Neuronal stem cell (in vitro differentiated cells): ENCODE measurements at places on chromosomes 2 and 18.
A peak's percentile ranks its signal among the peaks of the same experiment; 100 is the strongest.

DNA sequence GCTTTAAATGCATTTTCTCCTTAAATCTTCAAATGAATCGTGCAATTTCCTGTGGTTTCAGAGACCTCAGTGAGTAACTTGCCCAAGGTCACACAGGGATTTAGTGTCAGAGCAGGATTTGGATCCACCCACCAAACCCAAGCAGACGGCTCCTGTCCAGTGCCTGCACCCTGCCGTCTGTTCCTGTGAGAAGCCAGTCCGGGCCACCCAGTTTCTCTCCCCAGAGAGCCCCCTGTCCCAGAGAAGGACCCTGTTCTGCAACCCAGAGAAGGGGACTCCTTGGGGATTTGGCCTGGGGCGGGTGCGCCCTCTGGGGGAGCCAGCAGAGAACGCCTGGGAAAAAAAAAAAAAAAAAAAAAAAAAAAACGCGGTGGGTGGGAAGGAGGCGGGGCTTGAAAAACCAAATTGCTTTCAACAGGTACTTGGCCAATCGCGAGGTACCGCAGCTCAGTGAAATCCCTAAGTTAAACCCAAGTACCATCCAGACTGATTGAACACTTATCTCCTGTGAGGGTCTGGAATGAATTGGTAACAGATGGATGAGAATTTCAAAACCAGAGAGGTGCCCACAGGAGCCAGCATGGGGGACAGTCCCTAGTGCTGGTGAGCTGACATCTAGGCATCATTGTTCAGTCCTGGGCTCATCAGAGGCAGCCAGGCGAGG lies 30.9 kb upstream of the REEP1 start:
- no peak overlapping the region for H3K27ac ChIP-seq
- peak; percentile 69 for DNase-seq
- no peaks in the 10 kb centered on the region for H3K4me1 ChIP-seq
- H3K36me3 ChIP-seq = no peaks in the 10 kb centered on the region
- H3K27me3 ChIP-seq = no peaks in the 10 kb centered on the region

GRCh38 chr18:47403317-47403716 lies 151.9 kb upstream of the SKOR2 start:
- no peak overlapping the region for H3K4me3 ChIP-seq
- H3K36me3 ChIP-seq = no peaks in the 10 kb centered on the region
- DNase-seq = no peak

- H3K4me1 ChIP-seq = peaks cover 3% of the 10 kb centered on the region
- DNase-seq = no peak
- H3K27me3 ChIP-seq = no peaks in the 10 kb centered on the region
- no peak overlapping the region for H3K4me3 ChIP-seq
- no peak overlapping the region for H3K27ac ChIP-seq
Observed at GRCh38 chr18:59861009-59861408, 38.8 kb upstream of the PMAIP1 start.

DNA sequence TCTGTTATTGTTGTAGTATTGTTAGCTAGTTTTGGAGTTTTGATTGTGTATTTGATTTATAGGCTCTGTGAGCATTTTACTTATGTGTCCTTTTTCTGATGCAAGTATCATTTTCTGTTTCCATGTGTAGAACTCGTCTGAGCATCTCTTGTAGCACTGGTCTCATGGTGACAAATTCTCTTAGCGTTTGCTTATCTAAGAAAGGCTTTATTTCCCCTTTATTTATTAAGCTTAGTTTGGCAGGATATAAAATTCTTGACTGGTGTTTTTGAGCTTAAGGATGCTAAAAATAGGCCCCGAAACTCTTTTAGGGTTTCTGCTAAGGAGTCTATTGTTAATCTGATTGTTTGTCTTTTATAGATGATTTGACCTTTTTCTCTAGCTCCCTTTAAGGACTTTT lies 57.6 kb upstream of the THUMPD2 start:
- no peak overlapping the region for H3K4me3 ChIP-seq
- H3K4me1 ChIP-seq = no peaks in the 10 kb centered on the region
- H3K27me3 ChIP-seq = no peaks in the 10 kb centered on the region
- no peak overlapping the region for H3K27ac ChIP-seq
- no peaks in the 10 kb centered on the region for H3K36me3 ChIP-seq

DNA sequence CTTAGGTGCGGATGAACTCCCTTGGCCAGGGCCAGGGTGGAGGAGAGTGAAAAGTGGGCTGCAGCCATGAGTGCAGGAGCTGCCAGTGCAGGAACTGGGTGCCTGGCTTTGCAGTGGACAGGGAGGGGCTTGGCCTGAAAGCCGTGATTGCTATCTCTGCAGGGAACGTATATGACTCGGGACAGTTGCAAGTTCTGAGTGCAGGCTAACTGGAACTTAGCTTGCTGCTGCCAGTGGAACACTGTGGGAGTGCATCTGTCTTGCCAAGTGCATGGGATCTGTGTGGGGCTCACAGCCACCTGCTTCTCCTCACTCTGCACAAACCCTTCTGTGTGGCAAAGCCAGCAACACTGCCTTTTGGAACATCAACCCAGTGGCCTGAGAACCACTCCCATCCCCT lies 36.9 kb downstream of the FLACC1 start:
- H3K4me3 ChIP-seq = no peak overlapping the region
- DNase-seq = no peak
- no peaks in the 10 kb centered on the region for H3K36me3 ChIP-seq

DNA sequence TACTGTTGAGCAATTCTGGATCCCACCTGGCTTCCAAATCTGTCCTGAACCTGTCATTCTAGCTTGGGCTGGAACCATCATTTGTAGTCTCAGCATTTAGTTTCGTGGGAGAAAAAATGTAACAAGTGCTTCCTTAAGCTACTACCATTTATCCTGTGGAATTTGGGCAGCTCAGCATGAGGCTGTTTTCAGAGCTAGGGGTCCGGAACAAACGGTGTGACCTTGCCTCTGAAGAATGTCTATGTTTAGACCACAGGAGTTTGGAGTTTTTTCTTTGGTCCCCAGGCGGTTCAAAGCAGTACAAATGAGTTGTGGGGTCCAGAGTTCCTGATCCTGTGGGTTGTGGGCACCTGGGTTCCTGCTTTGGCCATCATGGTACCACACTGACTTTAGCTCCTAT lies 59.1 kb upstream of the TMEM178A start:
- DNase-seq = no peak

- H3K27ac ChIP-seq = no peak overlapping the region
- peaks cover 3% of the 10 kb centered on the region for H3K27me3 ChIP-seq
- no peak for DNase-seq
- H3K36me3 ChIP-seq = no peaks in the 10 kb centered on the region
- H3K4me1 ChIP-seq = peaks cover 5% of the 10 kb centered on the region
- no peak overlapping the region for H3K4me3 ChIP-seq
Observed at GRCh38 chr2:95382192-95382591, 20.3 kb upstream of the FAHD2A start.

GRCh38 chr2:113227290-113227689 lies 51.4 kb downstream of the PAX8 start:
- H3K36me3 ChIP-seq = no peaks in the 10 kb centered on the region
- no peak for DNase-seq
- H3K4me3 ChIP-seq = no peak overlapping the region
- H3K4me1 ChIP-seq = peaks cover 11% of the 10 kb centered on the region
- H3K27me3 ChIP-seq = no peaks in the 10 kb centered on the region

GRCh38 chr2:204472375-204472774 lies 72.9 kb upstream of the PARD3B start:
- DNase-seq = no peak
- H3K27ac ChIP-seq = no peak overlapping the region
- no peaks in the 10 kb centered on the region for H3K27me3 ChIP-seq
- H3K4me1 ChIP-seq = peaks cover 2% of the 10 kb centered on the region
- no peak overlapping the region for H3K4me3 ChIP-seq
- no peaks in the 10 kb centered on the region for H3K36me3 ChIP-seq

DNA sequence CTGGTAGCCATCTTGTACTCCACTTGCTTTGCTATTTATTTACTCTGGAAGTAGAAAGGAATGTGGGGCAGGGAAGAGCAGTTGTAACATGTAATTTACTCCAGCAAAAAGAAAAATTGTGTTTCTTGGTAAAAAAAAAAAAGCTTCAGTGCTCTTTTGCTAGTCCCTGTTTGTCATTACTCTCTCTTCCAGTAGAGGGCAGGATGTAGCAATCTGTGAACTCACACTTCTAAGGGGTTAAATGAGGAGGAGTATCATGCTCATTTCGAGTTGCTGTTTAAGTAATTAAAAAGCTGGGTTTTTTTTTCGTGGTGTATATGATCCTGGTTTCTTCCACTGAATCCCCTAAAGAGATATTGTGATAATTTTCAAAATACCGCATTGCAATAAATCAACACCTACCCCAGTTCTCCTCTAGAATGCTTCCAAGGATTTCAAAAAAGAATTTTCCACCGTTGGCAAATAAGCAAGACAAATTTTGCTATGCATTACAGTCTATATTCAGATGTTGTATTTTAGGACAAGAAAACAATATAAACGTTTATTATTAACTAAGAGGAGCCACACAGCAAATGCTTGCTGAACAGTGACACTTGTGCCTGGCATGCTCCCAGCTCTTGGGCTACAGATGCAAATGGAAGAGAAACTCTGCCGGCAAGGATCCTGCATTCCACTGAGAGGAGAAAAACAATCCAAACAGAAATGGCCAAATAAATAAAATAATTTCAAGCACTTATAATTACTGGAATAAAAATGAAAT lies 261.6 kb downstream of the ASXL3 start:
- no peak overlapping the region for H3K27ac ChIP-seq
- peak; percentile 68 for DNase-seq
- H3K27me3 ChIP-seq = no peaks in the 10 kb centered on the region
- H3K4me3 ChIP-seq = no peak overlapping the region
- H3K4me1 ChIP-seq = no peaks in the 10 kb centered on the region
- H3K36me3 ChIP-seq = no peaks in the 10 kb centered on the region

- H3K27ac ChIP-seq = no peak overlapping the region
- no peak overlapping the region for H3K4me3 ChIP-seq
- no peaks in the 10 kb centered on the region for H3K4me1 ChIP-seq
- H3K27me3 ChIP-seq = no peaks in the 10 kb centered on the region
- no peak for DNase-seq
Observed at GRCh38 chr2:137689549-137689948, 274.7 kb upstream of the HNMT start.

- H3K4me1 ChIP-seq = no peaks in the 10 kb centered on the region
- H3K36me3 ChIP-seq = no peaks in the 10 kb centered on the region
- H3K27ac ChIP-seq = no peak overlapping the region
Observed at GRCh38 chr18:30487962-30488361, 554.6 kb downstream of the DSC3 start.

DNA sequence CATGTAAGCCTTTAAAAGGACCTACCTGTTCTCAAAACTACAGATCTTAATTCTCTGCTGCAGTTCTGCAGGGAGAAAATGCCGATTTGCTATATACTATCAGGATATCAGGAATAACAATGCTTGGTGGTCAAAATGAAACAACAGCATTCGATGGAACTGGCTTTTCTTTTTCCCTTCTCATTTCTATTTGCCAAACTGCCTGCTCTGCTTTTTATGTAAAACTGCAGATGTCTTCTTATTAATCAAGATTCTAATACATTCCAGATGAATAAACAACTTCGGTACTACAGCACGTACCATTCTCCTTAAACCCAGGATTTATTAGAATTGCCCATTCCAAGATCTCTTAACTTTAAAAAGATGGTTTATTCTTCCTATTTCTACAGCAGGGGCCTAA lies 100.9 kb downstream of the ZNF521 start:
- H3K4me3 ChIP-seq = no peak overlapping the region
- no peaks in the 10 kb centered on the region for H3K4me1 ChIP-seq
- no peaks in the 10 kb centered on the region for H3K27me3 ChIP-seq
- no peak for DNase-seq
- H3K27ac ChIP-seq = no peak overlapping the region
